ENCODE measurements at places on chromosomes 1 and 21.

GRCh38 chr1:182164273-182164672 lies 102.8 kb upstream of the ZNF648 start:
- no peak for DNase-seq

DNA sequence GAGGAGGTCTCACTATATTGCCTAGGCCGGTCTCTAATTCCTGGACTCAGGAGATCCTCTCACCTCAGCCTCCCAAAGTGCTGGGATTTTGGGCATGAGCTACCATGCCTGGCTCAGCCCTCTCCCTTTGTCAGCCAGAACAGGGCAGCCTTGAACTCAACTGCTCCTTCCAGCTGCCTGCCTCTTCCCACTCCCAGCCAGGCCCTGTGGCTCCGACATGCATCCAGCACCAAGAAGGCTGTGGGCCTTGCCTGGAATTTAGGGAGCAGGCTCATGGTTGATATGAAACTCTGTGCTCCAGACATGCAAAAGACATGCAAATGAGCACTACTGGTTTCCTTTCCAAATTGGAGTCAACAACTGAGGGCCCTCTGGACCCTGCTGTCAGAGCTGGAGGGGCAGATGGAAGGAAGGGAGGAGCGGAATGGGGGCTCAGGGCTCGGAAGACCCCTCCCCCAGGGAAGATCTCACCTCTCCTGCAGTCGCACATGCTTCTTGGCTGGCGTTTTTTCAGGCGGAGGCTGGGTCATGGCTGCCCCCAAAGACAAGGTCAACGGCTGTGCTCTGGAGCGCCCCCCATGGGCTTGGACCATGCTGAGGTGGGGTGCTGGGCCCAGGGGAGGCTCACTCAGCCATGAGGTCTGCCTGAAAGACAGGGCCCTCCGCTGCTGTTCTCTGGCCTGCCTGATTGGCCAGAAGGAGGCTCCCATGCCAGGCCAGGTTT lies 1.4 kb downstream of the PTPN7 start:
- no peak for DNase-seq

DNA sequence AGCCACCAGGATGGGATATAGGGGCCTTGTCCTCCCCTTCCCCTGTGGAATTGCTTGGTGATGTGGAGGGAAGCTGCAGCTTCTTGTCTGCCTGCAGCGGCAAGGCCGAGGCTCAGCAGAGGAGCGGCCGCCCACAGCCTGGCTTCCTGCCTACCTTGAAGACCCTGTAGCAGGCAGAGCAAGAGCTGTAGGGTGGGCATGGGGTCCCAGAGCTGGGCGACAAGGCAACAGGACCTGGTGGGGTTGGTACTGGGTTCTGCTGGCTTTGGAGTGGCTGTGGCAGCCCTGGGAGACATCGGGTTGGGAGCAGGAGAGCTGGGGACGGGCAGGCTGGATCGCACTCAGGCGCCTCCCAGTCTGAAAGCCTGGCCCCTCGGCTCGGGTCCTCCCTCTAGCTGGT lies 5.7 kb upstream of the GPR153 start:
- DNase-seq, result no peak

- DNase-seq, result no peak
These were observed 59.3 kb upstream of the FBXO28 start for GRCh38 chr1:224054611-224055010.

DNA sequence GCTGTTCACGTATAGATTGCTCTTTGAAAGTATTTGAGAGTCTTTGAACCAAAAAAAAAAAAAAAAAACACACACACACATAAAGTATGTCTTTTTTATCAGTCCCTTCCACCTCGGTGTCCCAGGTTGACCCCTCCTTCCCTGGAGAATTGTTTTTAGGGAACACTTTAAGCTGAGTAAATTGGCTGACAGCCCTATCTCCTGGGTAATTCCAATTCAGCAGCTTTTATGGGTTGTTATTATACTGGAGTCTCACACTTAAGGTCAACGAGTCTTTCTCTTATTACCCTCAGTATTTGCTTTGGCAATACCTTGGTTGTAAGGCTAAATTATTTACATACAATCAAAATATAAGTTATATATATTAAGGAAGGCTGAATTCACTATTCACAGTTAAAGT lies 69.4 kb downstream of the SLC30A10 start:
- DNase-seq, result no peak

- peak; percentile 54 for DNase-seq
These were observed 5.6 kb upstream of the SLC2A5 start for GRCh38 chr1:9075022-9075421.

DNA sequence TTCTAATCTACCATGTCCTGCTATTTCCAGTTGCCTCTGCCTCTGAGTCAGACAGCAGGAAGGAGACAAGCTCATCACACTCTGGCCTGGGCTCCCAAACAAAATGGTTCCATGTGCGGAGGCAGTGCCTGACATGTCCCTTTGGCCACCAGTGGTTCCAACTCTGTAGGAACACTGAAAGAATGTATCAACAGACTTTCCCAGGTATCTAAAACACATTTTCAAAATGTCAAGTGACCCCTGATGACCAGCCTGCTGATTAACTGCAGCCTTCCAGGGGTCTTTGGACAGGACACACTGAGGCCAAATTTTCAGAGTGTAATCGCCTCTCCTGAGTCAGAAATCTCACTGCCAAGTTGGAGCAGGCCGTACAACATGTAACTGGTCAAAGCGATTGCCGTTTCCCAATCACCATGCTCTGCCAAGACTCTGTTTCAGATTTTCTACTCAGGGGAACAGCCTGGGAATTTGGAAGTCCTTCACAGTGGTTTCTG lies 172.7 kb downstream of the TPR start:
- no peak for DNase-seq

DNA sequence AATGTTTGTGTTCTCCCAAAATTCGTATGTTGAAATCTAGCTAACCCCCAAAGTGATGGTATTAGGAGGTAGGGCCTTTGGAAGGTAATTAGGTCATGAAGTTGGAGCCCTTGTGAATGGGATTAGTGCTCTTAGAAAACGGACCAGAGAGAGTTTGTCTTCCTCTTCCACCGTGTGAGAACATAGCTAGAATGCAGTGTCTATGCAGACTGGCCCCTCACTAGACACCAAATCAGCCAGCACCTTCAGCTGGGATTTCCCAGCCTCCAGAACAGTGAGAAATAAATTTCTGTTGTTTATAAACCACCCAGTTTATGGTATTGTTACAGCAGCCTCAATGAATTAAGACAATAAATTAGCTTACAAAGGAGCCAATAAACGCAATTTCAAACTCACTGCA lies 58.0 kb downstream of the KIAA0319L start:
- no peak for DNase-seq

GRCh38 chr1:5662744-5663126 lies 329.5 kb downstream of the NPHP4 start:
- DNase-seq, result no peak

All from PC-3 (cell line).